Left kidney (tissue), 8 donors: ENCODE measurements at places on chromosomes 16 and 17. TPM values are rescaled to one million over a fixed set of nuclear protein-coding genes. Genes with fewer than 3 reads are reported as not detected.
A peak's percentile ranks its signal among the peaks of the same experiment; 100 is the strongest.

Gene OR1F1
- not detected for polyA plus RNA-seq

Gene ACSM5
- polyA plus RNA-seq = 4.9 TPM

Gene STAC2
- polyA plus RNA-seq = 3.5 TPM

Gene ASPA
- polyA plus RNA-seq = 33.2 TPM

GRCh38 chr16:12586701-12587100 is 217.0 kb downstream of the CPPED1 start:
- no peak for DNase-seq

DNA sequence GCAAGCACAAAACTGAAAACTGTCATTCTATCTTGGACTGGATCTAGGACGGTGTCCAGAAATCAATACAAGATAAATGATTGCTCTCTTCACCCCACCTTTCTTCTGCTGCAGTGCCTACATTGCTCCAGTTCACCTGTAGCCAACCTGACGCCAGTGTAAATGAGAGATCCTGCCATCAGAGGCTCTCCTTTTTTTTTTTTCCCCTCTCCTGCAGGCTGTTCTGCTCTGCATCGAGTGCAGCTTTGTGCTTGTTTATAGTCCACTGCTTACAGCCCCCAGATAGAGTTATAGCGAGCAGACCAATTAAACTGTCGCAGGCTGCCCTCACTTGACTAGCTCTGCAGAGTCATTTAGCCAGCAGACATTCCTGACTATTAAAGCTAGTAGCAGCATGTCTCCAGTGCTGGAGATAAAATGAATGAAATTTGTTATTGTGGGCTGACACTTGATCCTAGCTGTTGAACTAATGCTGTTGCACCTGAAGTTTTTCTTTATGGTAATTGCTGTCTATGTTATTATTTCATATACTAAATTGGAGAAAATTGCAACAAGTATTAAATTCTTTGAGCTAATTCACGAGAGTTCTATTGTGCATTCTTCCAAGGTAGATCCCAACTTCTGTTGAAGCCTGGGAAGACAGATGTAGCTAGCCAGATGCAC is 257.1 kb downstream of the FTO start:
- peak; percentile 76 for DNase-seq

- DNase-seq = no peak
Measured at GRCh38 chr17:67671493-67671892, 46.2 kb upstream of the NOL11 start.

DNA sequence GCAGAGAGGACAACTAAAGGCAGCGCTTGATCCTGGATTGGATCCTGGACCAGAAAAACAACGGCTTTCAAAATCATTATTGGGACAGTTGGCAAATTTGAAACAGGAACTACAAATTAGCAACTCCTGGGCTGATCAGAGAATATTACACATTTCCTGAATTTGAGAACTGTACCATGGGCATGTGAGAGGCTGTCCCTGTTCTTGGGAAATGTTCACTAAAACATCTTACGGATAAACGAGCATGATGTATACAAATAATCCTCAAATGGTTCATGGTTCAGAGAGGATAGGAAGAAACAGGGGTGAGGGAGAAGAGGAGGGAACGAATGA is 2.3 kb upstream of the ITGAE start:
- no peak for DNase-seq

DNA sequence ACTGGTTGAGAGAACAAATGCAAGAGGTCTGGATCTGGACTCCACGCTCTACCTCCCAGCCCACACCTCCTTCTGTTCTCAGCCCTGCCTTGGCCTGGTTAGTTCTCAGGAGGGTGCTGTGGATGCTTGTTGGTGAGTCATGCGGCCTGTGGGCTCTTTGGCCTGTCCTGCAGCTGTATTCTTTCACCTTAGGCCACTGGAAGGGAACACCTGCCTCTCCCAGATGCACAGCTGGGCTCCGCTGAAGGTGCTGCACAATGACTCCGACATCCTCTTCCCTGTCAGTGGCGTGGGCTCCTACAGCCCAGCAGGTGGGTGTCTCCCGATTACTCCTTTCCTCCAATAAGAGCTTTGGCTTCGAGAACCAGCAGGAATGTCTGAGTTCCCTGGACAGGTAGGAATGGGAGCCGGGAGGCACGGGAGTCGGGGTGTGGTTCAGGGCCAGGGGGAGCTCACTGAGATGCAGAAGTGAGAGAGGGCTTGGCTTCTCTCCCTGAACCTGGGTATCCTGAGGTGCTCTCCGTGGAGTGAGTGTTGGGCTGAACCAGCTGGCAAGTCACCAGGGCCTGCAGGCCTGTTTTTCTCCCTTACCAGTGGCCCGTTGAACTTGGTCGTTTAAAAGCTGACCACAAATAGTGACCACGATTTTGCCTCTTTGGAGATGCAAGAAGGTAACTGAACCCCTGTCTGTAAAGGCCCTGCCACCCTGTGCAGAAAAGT is 85.0 kb downstream of the SNX29 start:
- DNase-seq = no peak

GRCh38 chr17:74736513-74737298 is at the start of gene RAB37:
RAB37 (plus strand) TSS chr17:74737256; CDS start chr17:74737273, 17 bp downstream.
- no peak for DNase-seq

DNA sequence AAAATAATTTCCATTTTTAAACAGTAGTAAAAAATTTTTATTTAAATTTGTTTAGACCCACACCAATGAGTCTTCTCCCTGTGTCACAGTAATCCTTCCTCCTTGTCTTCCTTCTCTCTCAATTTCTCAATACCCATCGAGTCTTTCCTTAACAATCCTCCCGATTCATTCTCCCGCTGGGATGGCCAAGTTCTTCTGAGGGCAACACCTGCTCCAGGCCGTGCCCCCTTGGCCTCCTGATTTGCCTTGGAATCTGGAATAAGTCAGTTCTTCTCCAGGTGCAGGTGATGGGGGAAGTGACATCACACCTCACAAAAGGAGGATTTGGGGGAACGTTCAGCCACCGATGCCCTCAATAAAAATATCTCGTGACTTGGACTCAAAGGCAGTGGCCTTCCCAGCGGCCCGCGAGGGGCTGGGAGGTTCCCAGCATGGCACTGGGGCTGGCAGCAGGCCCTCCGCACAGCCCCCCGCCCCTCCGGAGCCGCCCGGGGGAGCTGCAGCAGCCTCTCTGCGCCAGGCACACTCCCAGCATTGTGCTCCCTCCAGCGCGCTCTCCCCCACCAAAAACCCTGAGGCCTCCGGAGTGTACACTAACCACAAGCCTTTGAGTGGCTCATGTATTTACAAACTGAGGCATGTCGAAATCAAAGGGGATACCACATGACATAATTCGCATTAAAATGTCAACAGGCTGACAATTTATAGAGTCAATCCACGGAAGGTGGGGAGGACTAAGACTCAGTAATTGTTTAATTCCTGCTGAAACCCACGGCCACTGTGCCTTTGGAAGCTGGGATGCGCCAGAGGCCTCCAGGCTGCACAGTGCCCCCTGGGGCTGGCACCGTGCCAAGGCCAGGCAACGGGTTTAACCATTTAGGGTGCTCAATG is 120.5 kb downstream of the ZFHX3 start:
- DNase-seq = no peak
